ENCODE measurements at places on chromosomes 7 and 10.
A peak's percentile ranks its signal among the peaks of the same experiment; 100 is the strongest.

DNA sequence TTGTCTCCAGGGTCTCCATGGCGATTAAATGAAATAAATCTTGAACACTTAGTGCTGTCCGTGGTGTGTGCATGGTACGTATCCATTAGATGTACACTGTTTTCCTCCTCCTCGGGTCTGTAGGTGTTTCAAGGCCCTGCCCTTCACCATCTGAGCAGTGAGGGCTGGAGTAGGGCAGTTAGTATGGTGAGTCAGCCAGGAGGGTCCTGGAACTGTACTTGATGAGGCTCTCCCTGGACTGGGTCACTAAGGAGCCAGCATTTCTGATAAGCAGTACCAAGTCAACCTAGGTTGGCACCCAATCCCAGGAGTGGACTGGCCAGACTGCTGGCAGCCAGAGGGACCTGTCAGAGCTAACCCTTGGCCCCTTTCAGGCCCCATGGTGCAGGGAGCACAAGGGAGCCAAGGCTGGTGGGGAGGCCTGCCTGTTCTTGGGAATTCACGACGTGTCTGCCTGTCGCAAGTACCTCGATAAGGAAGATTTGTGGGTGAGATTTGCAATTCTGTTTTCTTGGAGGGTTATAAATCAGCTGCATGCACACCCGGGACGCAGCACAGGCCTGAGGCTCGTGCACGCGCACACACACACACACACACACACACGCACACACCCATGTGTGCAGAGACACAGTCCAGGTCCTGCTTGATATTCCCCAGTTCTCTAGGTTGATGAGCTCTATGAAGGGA lies 114.2 kb downstream of the ZMIZ1 start:
- DNase-seq = no peak

DNA sequence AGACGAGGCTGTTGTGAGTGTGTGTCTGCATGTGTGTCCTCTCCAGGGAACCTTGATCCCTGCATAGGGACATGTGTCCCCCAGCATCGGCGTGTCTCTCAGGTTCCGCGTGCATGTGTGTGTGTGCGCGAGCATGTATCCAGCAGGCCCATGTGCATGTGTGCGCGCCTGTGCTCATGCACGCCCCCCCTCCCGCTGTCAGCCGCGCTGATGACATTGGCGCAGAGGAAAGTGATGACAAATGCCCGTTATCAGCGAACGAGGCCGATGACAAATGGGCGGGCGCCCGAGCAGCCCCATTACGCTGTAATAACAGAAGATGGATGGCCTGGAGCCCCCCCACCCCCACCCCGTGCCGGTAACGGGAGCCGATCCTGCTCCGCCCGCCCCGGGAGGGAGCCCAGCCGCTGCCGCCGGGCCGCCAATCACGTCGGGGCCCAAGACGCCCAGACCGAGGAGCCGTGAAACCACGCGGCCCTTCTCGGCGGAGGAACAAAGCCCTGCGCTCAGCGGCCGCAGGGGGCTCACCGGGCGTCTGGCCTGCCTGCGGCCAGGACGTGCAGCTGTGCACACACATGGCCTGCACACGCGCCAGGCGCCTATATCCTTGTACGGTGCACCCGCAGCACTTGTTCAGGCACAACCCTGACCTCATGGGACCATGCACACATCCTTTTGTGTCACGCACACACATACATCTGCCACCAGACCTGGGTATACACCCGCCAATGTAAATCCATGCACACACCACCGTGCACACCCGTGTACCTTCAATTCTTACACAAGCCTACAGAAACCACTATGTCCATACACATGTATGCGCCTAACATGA lies 21.5 kb downstream of the POLL start:
- DNase-seq = peak; percentile 39

- DNase-seq = no peak
Observed at GRCh38 chr7:123715799-123716198, 33.0 kb downstream of the WASL start.

GRCh38 chr10:67077376-67077775 lies 151.5 kb downstream of the LRRTM3 start:
- no peak for DNase-seq

GRCh38 chr7:50138101-50138500 lies 45.1 kb upstream of the ZPBP start:
- DNase-seq = peak; percentile 15

DNA sequence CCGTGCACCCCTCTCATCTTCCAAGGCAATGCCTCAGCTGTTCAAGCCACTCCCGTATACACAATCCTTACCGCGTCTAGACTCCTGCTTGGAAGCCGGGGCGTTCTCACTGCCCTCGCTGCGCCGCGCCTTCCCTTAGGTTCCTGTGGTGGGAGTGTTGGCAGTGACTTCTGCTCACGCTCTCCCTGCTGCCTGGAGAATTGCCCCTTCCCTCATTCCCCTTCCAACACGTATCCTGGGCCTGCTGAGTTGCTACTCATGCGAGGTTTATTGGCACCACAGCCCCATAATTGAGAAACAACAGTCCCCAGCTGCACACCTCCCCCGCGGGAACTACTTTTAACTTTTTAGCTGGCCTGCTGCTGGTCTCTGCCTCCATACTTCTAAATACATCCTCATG lies 31.9 kb downstream of the RBM17 start:
- peak; percentile 40 for DNase-seq

DNA sequence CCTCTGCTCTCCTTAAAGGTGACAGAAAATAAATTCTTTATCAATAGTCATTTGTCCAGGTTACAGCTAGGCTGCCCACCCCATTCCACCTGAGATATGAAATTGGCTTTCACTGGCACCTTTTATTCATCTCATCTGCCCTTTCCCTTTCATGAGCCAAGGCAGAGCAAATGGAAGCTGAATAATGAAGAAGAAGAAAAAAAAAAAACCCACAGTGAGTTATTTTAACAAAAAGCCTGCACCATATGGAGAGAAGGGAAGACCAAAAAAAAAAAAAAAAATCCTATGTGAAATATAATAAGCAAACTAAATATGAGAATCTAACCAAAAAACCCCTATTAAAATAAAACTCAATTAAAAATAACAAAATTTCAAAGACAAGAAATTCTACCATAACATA lies 59.2 kb downstream of the CHCHD3 start:
- no peak for DNase-seq

GRCh38 chr7:105003872-105004510 lies 10.0 kb upstream of the KMT2E start:
- DNase-seq = no peak

- no peak for DNase-seq
Observed at GRCh38 chr10:86972613-86973380, 4.5 kb downstream of the ADIRF start.

GRCh38 chr7:69989551-69989950 lies 391.3 kb downstream of the AUTS2 start:
- no peak for DNase-seq

DNA sequence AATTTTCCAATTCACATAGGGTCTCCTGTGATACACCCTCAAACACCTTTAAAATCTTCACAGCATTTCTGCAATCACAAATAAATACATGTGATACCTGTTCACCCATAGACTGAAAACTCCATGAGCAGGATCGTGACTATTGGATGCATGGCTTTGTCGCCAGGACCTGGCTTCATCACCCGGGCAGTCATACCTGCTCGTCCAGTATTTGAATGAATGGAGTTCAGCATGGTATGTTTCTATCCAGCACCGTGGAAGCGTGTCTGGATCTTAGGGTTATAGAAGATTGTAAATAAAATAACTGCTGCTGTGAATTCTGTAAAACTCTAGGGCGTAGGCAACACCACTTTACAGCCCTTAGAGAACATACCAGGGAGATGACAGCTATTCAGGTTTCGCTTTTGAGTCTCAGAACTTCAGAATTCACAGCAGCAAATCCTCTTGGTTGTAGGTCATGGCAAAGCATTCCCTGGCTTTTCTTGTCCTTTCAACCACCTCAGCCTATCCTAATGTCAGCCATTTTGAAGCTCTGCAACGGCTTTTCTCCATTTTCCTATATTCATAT lies 47.4 kb upstream of the USP6NL start:
- DNase-seq = no peak

Measured in A673 (cell line).